ENCODE measurements at places on chromosomes 1 and 21. TPM values are rescaled to one million over a fixed set of nuclear protein-coding genes. Genes with fewer than 3 reads are reported as not detected.

DNA sequence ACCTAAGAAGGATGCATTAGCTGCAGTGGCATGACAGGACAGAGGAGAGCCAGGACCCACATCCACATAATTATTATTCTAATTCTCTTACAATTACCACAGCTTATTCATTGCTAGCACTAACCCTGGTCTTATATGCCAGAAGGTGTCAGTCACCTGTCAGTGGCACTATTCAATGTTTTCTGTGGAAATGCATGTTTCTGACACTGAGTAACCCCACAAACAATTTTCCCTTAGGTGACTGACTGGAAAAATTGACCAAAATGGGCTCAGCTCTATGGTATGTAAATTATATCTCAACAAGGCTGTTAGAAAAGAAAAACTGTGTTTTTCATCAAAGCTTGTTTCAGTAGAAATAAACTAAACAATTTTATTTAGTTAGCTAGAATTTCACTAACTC is 117.9 kb upstream of the KRTAP19-8 start:
- no peak for DNase-seq

- no peak for DNase-seq
Observed at GRCh38 chr1:188708795-188709535, 1768.7 kb downstream of the BRINP3 start.

GRCh38 chr1:29539971-29540370 is 303.6 kb downstream of the PTPRU start:
- DNase-seq = peak; percentile 13

- DNase-seq = no peak
Observed at GRCh38 chr1:48077795-48078222, 80.6 kb upstream of the TRABD2B start.

DNA sequence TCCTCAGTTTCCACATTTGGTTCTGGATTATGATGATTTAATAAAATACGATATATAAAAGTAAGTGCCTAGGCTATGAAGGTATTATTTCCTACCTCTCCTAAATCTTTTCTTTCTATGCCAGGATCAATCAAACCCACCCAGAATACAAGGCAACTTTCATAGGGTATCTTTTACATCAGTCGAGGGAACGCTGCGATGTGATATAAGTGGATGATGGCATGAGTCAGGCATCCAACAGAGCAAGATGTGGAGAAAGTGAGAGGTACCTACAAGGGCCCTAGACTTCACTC is 781 bp downstream of the TTLL7 start:
- DNase-seq = no peak

DNA sequence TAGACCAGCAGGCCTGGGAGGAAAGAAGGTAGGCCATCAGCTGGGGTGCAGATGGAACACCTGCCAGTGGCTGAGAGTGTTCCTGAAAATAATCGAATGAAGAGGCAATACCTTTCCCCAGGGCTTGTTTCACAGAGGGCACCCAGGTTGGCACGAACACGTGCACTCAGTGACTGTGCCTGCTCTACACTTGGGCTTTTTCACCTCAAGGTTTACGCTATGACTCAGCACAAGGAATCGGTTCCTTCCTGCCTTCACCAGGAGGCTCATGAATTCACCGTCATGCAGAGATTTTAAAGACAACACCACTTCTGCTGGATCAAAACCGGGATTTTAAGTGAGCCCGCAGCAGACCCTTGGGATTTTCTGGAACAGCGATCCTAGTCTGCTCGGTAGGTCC is 118.5 kb upstream of the ADAR start:
- no peak for DNase-seq

DNA sequence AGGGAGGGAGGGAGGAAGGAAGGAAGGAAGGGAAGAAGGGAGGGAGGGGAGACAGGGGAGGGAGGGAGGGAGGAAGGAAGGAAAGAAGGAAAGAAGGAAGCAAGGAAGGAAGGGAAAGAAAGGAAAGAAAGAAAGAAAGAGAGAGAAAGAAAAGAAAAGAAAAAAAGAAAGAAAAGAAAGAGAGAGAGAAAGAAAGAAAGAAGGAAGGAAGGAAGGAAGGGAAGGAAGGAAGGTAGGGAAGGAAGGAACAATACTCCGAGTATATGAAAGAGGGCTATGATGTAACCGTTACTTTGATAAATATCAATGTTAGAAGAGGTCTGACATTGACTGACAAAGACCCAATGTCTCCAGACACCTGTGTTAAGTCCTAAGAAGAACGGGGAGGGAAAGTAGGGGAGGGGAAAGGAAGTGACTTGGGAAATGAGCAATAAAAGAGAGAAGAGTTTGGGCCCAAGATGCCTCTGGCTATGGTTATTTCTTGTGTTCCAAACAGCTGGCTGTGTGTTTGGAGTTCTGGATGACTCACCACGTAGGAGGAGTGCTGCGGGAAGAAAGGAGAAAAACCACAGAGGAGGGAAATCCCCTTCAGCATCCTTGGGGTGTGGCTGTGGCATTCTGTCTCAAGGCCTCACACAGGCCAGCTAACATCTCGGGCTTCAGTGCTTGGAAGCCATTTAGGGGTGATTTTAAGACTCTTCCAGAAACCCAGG is 37.0 kb upstream of the RXRG start:
- DNase-seq = no peak

DNA sequence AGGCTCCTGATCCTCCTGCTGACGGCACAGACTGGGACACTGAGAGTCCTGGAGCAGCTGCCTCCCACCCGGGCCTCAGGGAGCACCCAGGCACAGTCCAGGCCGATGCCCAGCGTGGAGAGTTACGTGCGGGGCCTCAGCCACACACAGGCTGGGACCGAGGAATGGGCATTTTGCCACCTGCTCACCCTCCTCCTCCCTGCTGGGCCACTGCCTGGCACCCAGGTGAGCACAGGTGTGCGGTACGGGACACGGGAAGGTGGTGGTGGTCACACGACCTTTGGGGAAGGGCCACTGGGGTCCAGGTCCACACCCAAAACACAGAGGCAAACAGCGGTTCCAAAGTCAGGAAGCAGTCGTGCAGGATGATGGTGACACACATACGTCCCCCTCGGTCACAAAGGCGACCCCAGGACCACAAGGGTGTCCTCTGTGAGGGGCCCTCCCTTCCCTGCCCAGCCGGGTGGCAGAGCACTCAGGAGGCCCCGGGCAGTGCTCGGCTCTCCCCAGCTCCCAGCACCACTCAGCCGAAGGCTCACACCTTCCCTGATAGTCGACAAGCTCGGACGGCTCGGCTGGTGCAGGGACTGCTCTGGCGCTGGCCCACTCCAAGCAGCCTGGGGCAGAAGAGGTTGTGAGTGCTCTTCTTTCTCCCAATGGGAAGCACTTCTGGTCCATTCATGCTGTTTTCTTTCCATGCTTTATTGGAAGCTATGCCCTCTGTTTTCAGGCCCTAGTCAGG is 14.3 kb downstream of the MORN1 start:
- no peak for DNase-seq

DNA sequence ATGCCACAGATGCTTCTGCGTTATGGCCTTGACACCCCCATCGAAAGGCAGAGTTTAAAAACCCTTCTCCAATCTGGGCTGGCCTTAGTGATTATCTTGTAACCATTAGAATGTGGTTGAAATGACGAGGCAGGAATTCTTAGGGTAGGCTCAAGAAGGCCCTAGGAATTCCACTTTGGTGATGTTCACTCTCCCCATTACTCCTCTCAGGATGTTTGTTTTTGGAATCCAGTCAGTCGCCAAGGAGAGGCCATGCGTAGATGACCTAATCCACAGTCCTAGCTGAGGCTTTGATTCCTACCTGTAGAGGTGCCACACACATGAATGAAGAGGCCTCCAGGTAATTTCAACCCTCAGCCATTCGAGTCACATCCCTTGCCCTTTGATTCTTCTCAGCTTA is 318.2 kb downstream of the NEGR1 start:
- DNase-seq = no peak

- DNase-seq = no peak
Observed at GRCh38 chr21:37984416-37984815, 68.2 kb upstream of the KCNJ6 start.

DNA sequence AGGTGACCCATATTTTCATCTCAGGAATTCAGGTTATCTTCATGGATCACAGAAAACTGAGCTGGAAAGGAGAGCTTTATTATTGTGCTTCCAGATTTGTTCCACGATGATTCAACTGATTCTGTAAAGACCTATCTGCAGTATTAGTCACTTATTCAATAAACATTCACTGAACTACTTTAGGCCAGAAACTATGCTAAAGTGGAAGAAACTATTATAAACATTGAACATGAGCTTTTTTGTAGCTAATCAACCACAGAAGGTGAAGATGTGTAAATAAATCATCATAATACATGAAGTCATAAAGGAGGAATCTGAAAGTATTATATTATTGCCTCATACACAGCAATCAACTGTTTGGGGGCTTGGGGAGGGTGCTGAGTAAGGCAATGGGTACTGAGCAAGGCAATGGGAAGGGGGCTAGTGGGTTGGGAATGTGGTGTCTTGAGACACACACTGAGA is 30.6 kb upstream of the EXO1 start:
- no peak for DNase-seq

DNA sequence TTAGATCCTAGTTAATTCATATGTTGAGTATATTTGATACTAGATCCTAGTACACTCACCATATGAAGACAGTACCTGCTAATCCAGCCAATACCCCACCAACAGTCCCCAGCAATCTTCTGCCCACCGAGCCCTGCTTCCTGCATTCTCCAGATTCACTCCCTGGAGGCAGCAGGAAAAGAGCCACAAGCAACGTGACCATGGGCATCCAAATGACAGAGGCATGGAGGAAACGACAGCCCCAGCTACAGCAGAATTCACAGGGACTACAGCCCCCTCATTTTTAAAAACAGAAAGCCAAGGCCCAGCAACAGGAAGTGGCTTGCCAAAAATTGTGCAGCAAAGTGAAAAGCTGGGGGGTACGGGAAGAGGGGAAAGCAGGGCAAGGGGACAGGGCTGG is 29.3 kb downstream of the ASTN1 start:
- DNase-seq = no peak

DNA sequence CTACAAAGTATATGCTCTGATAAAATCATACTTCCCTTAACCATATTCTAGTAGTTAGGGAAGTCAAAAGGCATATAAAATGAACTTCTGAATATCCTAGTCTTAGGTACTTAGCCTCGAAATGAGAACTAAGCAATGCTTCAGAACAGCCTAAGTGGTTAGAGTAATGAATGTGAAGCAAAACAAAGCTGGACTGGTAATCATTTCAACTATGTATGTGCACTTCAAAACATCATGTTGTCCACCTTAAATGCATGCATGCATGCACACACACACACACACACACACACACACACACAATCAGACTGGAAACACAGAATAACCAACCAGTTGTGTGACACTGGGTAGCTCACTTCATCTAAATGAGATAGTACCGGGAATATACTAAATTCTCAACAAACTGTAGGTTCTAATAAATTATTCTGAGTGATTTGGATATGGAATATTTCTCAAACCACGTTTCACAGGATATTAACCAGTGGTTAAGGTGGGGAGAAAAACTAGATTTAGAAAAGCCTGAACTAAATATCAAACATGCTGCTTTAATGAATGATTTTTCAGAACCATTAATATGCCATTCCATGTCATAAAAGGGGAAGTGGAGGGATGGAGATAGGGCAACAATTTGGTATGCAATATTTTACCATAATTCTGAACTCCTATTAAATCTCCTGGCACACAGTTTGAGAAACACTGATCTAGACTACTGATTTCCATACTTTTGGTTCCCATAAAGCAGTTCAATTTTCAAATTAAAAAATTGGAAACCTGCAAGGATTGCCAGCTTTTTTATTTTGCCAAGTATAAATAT is 19.5 kb downstream of the RNF115 start:
- no peak for DNase-seq

DNA sequence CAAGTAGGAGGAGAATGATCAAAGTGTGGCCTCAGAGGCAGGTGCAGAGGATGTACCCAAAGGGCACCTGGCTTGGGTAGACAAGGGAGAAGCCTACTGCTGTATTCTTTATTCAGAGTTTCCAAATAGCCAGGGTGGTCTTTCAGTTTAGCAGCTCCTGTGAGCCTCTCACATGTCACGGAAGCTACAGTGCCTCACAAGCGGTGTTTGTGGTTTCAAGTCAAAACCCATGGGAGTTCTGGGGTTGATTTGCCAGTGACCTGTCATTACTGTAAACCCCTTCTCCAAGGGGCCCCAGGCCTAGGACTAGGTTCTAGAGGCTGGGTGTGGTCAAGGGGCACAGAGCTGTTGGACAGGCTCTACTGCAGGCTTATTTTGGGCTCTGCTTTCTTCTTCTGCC is 10.2 kb upstream of the IL10 start:
- no peak for DNase-seq

SLFNL1 gene
- polyA plus RNA-seq = 0.44 TPM

FCRL3 gene
- 86.8 TPM for polyA plus RNA-seq

VHLL gene
- polyA plus RNA-seq = not detected

IL6R gene
- polyA plus RNA-seq = 12.8 TPM

RGS2 gene
- polyA plus RNA-seq = 86.3 TPM

CCDC185 gene
- polyA plus RNA-seq = not detected

Measured in CD8-positive, alpha-beta memory T cell (primary cell).